ENCODE measurements at places on chromosomes 5 and 9.

DNA sequence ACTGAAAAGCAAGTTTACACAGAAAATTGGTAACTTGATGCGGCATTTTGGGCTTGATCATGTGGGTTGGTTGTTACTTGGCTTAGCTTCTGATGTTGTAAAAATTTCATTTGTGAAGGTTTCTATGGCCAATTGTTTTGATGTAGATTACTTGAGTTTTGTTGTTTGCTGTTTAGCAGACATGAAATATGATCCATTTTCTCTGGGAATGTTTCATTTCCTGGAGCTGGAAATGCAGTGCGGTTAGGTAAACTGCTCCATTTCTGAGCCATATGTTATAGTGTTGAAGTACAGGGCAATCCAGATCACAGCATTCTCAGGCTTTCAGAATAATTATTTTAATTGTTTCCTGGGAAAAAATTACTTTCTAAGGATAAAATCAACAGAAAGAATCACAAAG, 396.9 kb downstream of the ENC1 start:
- DNase-seq: no peak

DNA sequence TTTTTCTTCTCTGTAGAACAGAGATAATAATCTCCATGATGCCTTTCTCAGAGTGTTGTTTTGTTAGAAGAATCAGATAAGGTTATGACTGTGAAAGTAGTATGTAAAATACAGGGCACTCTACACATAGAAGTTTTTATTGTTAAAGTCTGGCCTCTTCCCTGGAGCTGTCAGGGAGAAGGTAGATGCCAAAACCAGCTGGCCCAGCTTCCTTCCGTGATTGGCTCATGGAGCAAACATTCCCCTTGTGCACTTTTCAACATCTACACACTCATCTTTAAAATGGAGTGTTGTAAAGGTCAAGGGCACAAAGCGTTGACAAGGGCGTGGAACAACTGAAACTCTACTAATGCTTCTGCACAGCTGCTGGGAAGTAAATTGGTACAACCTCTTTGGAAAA, 7.4 kb upstream of the RNF183 start:
- DNase-seq: no peak

- no peak for DNase-seq
Observed at GRCh38 chr9:127561491-127562278, 50.4 kb upstream of the STXBP1 start.

GRCh38 chr5:180021900-180022299, 49.7 kb downstream of the RNF130 start:
- no peak for DNase-seq

- no peak for DNase-seq
Observed at GRCh38 chr9:125743682-125744428, 3.3 kb upstream of the PBX3 start.

DNA sequence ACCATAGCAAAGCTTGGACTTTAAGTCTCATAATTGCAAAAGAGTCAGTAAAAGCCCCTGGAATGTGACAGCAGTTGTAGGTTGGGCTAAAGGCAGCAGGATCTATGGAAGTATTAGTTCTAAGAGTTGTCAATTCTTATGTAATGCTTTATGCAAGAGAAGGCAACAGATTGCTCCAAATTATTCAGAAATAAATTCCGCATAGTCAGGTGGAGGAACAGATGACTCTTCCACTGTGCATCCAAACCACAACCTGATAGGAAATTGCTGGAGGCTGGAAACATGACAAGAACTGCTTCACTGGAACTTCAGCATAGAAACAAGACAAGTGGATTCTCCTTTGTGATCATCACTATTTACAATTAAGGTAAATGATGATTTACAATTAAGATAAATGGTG, 101.0 kb downstream of the STARD4 start:
- no peak for DNase-seq

GRCh38 chr9:97830884-97831829, 21.9 kb upstream of the FOXE1 start:
- no peak for DNase-seq

DNA sequence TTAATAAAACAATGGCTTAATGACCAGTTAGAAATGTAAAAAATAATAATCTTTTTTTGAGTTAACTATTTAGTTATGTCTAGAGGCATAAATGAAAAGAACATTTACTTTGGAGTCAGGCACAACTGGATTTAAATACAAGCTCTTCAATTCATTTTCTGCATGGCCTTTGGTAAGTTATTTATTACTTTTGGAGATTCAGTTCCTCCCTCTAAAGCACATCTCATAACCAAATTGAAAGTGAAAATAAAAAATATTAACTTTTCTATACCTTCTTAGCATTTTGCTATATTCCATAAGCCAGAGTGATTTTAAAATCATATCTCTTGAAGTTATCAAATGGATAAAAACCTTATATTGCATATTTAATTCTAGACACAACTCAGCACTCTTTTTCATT, 434.9 kb upstream of the SMARCA2 start:
- DNase-seq: no peak

- DNase-seq: no peak
Observed at GRCh38 chr9:12934545-12935272, 159.9 kb downstream of the LURAP1L start.

DNA sequence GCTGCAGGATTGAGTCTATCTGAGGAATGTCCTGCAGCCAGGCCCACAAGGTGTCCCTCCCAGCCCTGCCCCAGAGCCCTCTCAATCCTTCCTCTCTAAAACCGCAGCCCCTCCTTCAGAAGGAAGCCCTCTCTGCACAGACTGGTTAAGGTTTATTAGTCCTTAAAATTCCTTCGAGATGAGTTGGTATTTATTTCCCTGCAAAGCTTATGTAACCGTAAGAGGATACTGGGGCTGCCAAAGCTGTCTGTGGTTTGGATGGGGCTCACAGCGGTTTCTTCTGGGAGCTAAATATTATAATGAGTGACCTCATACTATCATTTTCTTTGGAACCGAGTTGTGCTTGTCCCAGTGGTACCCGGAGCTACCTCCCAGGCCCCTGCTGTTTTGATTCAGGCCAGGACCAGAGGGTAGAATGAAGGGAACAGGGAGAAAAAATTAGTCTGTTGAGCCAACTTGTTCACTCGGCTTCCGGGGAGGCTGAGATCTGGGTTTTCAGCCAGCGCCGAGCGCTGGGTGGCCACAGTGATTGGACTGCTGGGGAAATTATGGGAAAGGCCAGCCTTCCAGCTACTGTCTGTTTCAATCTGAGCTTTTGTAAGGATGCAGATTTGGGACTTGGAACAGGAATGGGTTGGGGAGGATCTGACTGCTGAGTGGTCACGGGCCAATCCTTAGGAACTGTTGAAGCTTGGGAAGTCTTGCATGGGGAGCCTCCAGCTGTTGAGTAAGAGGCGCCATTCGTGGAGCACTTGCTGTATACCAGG, 107.5 kb downstream of the NDFIP1 start:
- no peak for DNase-seq

- no peak for DNase-seq
Observed at GRCh38 chr9:134224567-134225093, 60.3 kb upstream of the RNU6ATAC start.

GRCh38 chr9:89493181-89493580, 4.7 kb downstream of the SEMA4D start:
- no peak for DNase-seq

- no peak for DNase-seq
Observed at GRCh38 chr5:124087752-124088151, 575.8 kb downstream of the CSNK1G3 start.

DNA sequence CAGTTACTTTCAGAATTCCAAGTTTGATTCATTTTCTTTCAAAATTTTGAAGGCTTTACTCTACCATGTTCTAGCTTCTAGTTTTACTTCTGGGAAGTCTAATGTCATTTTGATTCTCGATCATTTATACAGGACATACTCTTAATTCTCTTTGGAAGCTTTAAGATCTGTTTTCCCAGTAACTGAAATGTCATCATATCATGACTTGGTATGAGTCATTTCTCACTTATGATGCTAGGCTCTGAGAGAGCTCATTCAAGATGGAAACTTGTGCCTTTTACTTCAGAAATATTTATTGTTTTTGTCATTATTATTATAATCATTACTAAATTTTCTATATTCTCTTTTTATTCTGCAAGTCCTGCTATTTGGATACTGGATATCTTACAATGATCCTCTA, 222.3 kb downstream of the PARP8 start:
- DNase-seq: no peak

DNA sequence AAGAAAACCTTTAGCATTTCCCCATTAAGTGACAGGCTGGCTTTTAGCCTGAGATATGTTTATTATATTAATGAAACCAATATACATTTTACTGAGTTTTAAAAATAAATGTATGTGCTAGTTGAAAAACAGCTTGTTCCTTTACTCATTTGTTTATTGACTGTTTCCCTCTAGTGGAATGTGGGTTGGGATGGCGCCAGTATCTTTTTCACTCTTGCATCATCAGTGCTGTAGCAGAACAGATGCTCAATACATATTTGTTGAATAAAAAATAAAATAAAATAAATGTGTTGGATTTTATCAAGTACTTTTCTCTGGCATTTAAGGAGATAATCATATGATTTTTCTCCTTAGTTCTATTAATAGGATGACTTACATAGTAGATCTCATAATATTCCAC, 43.0 kb downstream of the FSTL4 start:
- DNase-seq: no peak
